ENCODE measurements at places on chromosomes 1 and 21.

DNA sequence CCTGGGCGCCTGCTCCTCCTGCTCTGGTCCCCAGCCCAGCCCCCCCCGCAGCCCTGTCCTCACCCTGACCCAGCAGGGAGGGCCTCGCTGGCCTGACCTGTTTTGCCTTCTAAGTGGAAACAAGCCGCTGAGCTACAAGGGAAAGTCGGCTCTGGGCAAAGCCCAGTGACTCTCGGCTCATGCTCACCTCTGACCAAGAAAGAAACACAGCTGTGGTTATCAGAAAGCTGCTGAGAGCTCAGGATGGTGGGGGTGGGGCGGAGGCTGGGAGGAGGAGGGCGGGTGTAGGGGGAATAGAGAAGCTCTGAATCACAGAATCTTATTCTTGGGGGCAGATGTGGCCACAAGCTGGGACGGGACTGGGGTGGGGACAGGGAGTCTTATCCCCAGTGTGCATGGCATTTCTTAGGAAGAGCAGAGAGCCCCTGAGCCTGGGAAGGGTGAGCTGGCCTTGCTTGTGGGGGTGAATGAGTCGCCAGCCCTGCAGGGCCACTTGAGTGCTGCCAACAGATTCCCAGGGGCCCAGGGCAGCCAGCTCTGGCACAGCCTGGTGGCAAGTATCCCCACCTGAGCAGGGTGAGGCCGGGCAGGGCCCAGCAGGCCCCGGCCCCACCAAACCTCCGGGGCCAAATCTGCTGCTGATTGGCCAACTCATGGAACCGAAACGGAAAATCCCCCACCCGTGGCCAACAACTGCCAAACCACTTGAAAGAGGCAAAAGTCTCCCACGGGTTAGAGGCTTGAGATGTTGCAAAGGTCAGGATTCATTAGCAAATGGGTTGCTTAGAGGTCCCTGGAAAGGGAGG is 120.6 kb downstream of the SPSB1 start:
- DNase-seq, result no peak

- DNase-seq, result no peak
Measured at GRCh38 chr1:245748240-245748639, 593.5 kb downstream of the KIF26B start.

DNA sequence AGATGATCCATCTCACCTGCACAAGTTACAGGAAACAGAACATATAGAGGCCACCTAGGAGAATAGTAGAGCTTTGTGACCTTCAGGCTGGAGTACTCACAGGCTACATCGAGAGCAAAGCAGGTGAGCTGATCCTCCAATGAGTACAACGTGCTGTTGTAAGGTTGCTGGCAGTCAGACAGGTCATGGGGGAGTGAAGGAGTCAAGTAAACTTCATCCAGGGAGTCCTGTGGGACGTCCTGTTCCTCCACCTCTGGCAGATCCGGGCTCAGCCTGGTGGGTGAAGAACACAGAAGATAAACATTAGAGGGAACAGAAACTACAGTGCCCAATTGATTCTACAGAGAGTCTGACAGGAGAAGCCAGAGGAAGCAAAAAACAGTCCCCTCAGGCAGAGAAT is 62.5 kb downstream of the PRKAB2 start:
- DNase-seq, result no peak

- DNase-seq, result no peak
Measured at GRCh38 chr1:244154872-244155531, 103.9 kb downstream of the ZBTB18 start.

DNA sequence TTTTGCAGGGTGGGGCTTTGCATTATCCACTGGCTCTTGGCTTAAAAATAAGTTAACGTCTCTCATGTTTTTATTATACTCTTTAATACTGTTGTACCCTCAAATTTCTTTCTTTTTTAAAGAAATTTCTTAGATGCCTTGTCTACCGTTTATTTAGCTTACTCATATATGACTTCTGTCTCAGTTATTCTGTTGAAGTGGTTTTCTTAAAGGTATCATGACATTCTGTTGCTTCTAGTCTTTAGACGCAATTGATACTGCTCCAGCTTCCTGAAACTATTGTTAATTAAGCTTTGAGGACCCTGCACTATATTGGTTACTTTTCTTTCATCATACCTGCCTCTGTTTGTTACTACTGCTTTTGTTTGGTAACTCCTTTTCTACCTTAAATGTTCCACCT is 11.7 kb downstream of the PKN2 start:
- no peak for DNase-seq

- no peak for DNase-seq
Measured at GRCh38 chr21:32844653-32845436, 73.3 kb upstream of the PAXBP1 start.

- no peak for DNase-seq
Measured at GRCh38 chr1:115338457-115338820, 390 bp upstream of the NGF start.

GRCh38 chr1:187840557-187840956 is 1011.8 kb downstream of the PLA2G4A start:
- DNase-seq, result no peak

DNA sequence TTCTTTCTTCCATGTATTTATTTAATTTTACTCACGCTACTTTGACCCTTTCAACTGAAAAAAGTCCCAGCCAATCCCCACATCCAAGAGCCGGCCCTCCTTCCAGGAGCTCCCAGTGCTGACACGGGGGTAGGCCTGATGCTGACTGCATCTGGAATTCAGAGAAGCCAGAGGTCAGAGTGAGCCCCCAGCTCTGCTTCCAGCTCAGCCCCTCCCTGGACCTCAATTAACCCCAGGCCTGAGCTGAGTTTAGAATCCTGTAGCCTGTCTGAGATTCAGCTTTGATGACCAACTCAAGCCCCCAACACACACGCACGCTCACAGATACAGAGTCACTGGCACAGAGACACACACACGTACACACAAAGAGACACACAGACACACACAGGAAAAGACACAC is 247.9 kb downstream of the NPHP4 start:
- no peak for DNase-seq

DNA sequence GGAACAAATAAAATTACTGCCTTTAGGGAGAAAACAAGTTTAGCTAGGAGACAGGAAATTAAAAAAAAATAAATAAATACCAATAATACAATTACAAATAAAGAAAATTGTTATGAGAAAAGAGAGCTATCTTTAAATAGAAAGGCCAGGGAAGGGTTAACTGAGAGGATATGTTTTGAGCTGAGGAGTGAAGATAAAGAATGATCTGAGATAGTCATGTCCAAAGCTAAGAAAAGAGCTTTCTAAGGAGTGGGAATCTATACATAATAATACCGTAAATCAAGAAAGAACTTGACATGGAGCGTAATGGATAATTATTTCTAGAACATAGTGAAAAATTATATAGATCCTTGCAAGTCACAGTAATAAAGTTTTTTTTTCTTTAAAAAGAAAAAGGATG is 176.5 kb downstream of the NCAM2 start:
- no peak for DNase-seq

GRCh38 chr1:165795894-165796293 is 27.2 kb upstream of the TMCO1 start:
- no peak for DNase-seq

GRCh38 chr1:30406996-30407864 is 316.2 kb downstream of the MATN1 start:
- no peak for DNase-seq

DNA sequence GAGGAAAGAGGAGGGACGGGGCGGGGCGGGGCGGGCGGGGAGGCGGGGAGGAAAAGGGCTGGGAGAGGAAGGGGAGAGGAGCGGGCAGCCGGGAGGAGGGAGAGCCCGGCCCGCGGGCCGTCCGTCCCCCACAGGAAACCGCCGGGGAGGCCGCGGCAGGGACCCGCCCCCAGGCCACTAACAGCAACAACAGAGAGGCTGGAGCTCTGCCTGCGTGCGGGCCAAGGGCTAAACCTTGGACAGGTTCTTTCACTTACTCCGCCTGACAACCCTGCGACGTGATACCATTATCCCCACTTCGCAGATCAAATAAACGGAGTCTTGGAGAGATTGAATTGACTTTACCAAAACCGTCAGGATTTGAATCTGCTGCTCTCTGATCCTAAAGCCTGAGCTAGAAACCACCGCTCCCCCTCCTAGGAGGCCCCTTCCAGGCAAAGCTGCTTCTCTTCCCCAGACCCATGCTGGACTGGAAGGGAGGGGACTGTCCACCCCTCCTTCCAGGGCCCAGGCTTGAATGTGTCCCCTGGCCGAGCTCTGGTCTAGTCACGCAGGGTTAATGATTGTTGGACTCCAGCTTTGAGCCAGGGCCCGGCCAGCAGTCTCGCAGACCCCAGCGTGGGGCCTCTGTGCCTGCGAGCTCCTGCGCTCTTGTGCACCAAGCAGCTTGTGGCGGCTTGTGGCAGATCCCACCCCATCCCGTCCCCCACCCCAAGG is at the start of gene EVA1B:
Gene EVA1B, minus strand, starts transcription at position 10 of the 717 bp plus-strand sequence. CDS start 608 bp downstream, outside the sequence.
- DNase-seq, result no peak

- DNase-seq, result no peak
Measured at GRCh38 chr1:162391790-162392563, 10.4 kb downstream of the C1orf226 start.

- DNase-seq, result no peak
Measured at GRCh38 chr1:189627427-189627826, 850.2 kb downstream of the BRINP3 start.

- DNase-seq, result no peak
Measured at GRCh38 chr1:20681999-20682398, 20.8 kb upstream of the DDOST start.
